ENCODE measurements at places on chromosomes 4 and X.

GRCh38 chr4:134544303-134544770, 342.7 kb upstream of the PABPC4L start:
- DNase-seq: peak; percentile 55

DNA sequence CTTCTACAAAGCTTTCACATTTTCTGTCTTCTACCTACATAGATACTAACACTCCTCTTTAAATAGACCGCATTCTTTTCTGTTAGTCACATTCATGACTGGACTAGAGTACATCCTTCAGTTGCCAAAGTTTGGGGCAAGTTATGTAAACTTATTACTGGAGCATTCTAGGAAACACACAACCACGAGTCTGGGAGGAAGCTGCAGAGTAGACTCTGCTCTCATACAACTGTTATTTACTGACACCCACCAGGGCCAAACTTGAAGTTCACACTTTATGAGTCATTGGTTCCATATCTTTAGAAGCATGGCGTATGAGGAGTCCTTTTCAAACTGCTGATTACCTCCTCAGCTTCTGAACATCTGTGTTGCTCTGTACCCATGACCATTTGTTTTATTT, 87.0 kb downstream of the RNF150 start:
- DNase-seq: no peak

DNA sequence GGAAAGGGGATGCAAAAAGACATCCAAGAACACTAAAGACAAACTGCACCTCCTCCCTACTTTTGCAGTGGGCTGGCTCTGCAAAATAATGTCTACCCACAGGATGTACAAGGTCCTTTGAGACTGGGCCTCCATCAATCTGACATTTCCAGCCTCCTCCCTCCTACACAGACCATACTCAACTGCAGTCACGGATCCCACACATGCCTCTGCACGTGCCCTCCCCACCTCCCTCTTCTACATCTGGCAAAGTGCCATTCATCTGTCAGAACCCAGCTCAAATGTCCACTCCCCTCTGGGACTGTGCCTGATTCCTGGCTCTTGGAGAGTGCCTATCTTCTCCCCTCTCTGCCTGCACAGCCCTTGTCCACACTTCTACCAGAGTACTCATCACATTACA, 50.3 kb downstream of the CHRDL1 start:
- no peak for DNase-seq

- DNase-seq: no peak
Observed at GRCh38 chrX:13432414-13433297, 112.8 kb upstream of the ATXN3L start.

- no peak for DNase-seq
Observed at GRCh38 chr4:114603497-114603896, 4.9 kb downstream of the UGT8 start.

- DNase-seq: no peak
Observed at GRCh38 chr4:187166886-187167512, 443.3 kb upstream of the FAT1 start.

- DNase-seq: no peak
Observed at GRCh38 chrX:44035571-44035970, 62.4 kb upstream of the NDP start.

- no peak for DNase-seq
Observed at GRCh38 chr4:164304101-164304639, 449.8 kb upstream of the SMIM31 start.

GRCh38 chrX:153876112-153876491, 9.9 kb downstream of the L1CAM start:
- no peak for DNase-seq

DNA sequence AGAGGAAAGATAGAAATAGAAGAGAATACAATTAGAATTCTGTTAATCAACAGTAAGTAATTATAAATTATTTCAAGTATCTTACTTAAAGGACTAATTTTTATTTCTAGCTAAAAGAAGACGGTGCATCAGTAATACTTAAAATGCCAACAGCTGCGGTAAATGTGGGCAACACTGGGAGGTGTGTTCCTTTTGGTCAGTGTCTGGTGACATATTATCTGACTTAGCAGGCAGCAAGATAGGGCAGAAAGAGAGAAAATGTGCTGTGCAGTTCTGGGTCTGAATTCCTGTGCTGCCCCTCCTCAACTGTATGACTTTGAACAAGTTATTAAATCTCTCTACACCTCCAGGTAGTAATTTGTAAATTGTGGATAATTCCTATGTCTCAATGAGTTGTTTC, 120.6 kb downstream of the ZNF827 start:
- no peak for DNase-seq

DNA sequence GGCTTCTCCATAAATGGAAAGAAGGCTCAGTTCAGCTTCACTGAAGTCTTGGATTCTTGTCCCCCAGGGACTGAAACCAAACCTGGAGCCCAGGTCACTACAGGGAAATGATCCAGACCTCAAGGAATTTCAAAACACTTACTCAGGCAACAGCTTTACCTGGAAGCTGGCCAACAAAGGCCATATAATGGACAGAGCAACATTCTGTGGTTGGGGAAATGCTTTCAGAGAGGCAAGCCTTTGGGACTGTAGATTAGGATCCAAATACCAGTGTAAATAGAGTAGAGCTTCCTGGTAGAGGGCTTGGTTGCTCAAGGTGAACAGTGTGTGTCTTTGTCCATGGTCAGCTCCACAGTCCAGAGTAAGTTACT, 57.0 kb upstream of the PROM1 start:
- no peak for DNase-seq

- DNase-seq: no peak
Observed at GRCh38 chrX:77446908-77447652, at the start of gene FGF16. Gene FGF16, plus strand, starts transcription at chrX:77447389. Its CDS starts 286 bp downstream, at chrX:77447675.

DNA sequence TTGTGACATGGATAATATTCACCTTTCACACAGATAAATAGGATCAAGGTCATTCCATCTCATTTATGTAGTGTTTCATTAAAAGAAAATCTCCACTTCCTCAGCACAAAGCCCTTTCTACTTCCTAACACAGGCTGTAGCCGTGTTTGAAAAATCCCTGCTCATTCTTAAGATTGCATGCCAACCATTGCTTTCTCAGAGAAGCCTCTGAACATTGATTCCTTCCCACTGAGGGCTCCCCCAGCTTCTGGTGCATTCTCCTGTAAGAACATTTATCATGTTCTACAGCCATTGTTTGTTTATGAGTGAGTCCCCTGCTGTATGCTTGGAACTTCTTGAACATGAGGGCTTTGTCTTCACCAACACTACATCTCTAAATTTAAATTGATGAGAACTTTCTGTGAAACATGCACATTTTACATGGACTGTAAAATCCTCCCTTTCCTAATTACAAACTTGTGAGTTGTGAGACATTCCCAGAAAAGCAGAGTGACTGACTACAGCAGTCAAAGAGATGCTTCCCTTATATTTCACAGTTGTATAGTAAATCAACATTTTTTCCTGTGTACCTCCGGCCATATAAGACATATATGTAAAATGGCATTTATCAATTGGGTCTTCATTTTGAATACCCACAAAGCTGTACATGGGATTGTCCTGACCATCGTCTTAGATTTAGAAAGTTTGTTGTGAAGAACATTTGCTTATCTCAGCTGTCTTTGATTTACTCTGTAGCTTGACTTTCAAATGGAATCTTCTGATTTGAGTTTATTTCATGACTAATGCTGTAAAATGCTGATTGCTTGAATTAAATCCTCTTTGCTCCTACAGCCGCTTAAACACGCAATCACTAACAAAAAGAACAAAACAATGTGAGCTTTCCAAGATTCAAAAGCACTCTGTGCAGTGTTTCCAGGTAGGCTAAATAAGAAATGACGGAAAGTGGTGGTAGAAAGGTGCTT, 600.5 kb upstream of the SLIT2 start:
- DNase-seq: no peak

DNA sequence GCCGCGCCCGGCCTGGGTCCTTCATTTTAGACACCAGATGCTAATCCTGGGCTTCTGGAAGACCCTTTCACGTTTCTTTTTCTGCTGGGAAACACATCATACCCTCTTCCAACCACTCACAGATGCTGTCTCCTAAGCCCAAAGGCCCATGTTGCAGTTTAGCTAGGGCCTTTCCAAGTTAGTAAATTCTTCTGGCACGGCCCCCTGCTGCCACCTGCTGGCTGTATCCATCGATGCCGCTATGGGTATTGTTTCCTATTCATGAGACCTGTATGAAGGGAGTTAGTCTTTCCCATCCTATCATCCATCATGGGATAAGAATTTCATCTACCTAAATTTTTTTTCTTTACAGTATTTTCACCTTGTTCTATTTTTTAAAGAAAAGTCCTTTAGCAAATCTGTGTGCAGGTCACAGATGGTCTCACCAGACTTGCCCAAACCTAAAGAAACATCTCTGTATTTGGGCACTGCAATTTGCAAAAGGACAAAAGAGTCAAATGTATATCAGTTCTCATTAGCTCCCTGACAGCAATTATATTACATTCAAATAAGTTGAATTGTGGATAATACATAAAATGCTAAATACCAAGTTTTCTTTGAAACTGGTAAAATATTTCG, 37.8 kb upstream of the SLC9A7 start:
- peak; percentile 62 for DNase-seq

DNA sequence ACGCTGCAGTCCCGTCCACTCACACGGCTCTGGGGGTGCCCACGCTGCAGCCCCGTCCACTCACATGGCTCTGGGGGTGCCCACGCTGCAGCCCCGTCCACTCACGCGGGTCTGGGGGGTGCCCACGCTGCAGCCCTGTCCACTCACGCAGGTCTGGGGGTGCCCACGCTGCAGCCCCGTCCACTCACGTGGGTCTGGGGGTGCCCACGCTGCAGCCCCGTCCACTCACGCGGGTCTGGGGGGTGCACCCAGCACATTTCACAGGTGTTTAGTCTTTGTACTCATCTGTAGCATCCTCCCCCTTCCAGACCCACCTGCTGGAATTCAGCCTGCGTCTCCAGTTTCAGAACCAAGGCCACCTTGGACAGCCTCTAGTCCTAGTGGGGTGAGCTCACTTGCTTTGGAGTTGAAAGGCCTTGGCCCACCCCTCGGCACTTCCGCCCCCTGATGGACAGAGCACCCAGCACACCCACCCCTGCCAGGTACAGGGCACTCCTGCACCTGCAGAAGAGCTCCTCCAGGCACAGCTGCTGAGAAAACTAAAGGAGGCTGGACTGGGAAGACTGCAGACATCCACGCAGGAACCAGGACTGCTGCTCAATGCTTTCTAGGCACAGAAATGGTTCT, 73.0 kb downstream of the ABLIM2 start:
- DNase-seq: no peak

- no peak for DNase-seq
Observed at GRCh38 chr4:86927843-86928395, 6.9 kb upstream of the AFF1 start.

GRCh38 chr4:51843309-51844152, 578 bp downstream of the DCUN1D4 start:
- peak; percentile 35 for DNase-seq

DNA sequence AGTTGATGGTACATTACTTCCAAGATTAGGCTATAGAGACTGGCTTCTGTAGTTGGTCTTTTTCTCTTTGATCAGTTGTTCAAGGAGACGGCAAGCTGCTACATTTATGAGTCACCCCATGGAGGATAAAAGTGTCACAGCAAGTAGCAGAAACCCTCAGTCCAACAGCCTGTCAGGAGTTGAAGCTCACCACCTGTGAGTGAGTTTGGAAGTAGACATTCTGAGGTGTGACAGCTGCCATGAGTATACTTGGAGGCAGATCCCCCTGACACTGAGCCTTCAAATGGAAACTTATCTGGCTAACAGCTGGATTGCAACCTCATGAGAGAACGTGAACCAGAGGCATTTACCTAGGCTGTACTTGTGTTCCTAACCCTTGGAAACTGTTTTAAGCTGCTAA, 68.0 kb downstream of the CCNG2 start:
- DNase-seq: no peak

DNA sequence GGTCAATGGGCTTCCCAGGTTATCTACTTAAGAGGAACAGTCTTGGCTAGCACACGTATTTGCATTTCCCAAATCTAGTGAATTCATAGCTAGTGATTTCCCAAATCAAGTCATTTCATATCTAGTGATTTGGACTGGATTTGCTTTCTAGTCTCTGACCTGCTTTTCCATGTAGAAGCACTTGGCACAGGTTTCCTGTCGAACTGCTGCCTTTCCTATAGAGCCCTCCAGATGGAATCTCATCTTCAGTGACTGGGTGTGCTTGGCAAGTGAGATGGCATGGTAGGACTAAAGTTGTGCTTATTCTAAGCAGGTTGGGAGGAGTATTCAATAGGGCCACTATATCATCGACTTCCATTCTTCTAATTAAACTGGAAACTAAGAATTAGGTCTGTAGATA, 94.7 kb downstream of the CCNG2 start:
- DNase-seq: no peak

- DNase-seq: no peak
Observed at GRCh38 chrX:118694638-118695037, 32.8 kb upstream of the IL13RA1 start.

DNA sequence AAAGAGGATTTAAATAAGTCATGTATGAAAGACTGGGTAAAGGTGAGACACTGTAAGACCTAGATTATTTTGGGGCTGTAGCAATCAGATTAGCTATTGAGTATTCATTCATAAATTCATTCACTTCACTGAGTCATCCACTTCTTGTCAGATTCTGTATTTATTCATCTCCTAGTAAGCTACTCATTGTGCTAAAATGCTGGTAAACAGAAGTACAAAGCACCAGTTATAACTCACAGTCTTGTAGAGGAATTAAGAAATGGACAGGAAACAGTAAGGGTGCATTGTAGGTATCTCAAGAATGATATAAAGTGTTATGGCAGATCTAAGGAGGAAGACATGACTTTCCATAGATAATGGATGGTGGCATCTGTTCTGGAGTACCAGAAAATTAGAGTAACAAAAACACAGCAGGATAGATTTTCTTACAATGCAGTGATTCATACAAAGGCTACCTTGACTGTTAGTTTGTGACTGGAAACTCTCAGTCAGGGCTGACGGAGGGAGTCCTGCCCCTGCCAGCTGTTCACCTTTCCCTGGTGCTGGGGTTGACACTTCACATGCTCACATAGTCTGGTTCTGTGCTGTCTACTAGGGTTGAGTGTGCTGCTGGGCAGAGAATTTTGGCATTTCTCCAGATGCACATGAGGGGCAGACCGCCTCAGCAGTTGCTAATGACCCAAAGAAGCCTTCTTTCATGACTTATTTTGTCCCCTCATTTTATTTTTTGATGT, 26.5 kb upstream of the HAND2 start:
- DNase-seq: no peak

DNA sequence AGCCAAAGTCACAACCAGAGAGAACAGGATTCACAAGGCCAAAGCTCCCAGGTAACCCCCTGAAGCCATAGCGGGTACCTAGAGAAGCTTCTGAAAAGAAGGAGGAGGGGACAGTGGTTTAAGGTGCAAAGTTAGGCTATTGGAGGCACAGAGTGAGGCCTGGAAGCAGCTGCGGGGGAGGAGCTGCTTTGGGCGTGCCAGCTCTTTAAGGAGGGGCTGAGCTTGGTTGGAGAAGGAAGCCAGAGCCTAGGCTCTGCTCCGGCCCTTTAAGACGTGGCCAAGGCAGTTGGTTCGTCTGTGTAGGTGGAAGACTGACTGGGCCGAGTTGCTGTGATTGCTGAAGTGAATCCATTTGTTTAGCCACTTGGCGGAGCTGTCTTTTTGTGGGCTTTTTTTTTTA, 1.5 kb downstream of the KLF8 start:
- DNase-seq: no peak

Data from NCI-H1092 (cell line).